Activated CD8-positive, alpha-beta T cell treated with anti-CD3 and anti-CD28 coated beads for 36 hours (primary cell): ENCODE measurements at places on chromosomes 4 and X. TPM values are rescaled to one million over a fixed set of nuclear protein-coding genes. Genes with fewer than 3 reads are reported as not detected.

Gene PAK3
- 0.07 TPM for total RNA-seq

Gene IL13RA1
- total RNA-seq = not detected

Gene CXCL11
- total RNA-seq = not detected

Gene ASB12
- 0.27 TPM for total RNA-seq

Gene MAML3
- total RNA-seq = 2.0 TPM

Gene FAM47E
- total RNA-seq = not detected

Gene TREX2
- total RNA-seq = 0.78 TPM

Gene TASL
- 1.7 TPM for total RNA-seq

GRCh38 chr4:60805500-60806313 lies 394.4 kb upstream of the ADGRL3 start:
- H3K4me1 ChIP-seq = no peaks in the 10 kb centered on the region
- H3K4me3 ChIP-seq = no peak overlapping the region
- DNase-seq = no peak
- no peak overlapping the region for H3K27ac ChIP-seq
- no peaks in the 10 kb centered on the region for H3K27me3 ChIP-seq

DNA sequence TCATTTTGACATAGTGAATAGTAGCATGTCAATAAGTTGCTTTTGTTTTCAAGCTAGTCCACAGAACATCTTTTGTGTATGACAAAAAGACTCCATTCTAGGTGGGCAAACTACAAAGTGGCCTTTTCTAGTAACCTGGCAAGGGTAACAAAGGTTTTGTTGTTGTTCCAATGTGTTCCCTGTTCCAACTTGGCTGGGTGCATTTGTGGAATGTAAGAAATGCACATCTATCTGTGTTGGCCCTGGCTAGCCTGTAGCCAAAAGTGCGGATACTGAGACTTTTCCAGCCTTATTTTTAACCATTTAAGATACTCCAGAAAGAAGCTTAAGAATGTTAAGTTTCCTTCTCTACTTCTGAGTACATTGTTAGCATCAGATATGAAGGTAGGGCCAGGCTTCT lies 118.7 kb upstream of the CHRDL1 start:
- H3K36me3 ChIP-seq = no peaks in the 10 kb centered on the region
- no peak for DNase-seq
- no peaks in the 10 kb centered on the region for H3K4me1 ChIP-seq
- H3K27ac ChIP-seq = no peak overlapping the region
- no peak overlapping the region for H3K4me3 ChIP-seq
- H3K27me3 ChIP-seq = no peaks in the 10 kb centered on the region

GRCh38 chr4:151530783-151531182 lies 121.8 kb downstream of the FHIP1A start:
- no peaks in the 10 kb centered on the region for H3K4me1 ChIP-seq
- H3K4me3 ChIP-seq = no peak overlapping the region
- no peaks in the 10 kb centered on the region for H3K27me3 ChIP-seq
- no peak for DNase-seq

- H3K27me3 ChIP-seq = no peaks in the 10 kb centered on the region
- peak; percentile 71 for DNase-seq
- peak overlapping the region; percentile 65 for H3K27ac ChIP-seq
- no peak overlapping the region for H3K4me3 ChIP-seq
- peaks cover 26% of the 10 kb centered on the region for H3K4me1 ChIP-seq
Measured at GRCh38 chr4:48093991-48094416, 40.0 kb downstream of the TXK start.

DNA sequence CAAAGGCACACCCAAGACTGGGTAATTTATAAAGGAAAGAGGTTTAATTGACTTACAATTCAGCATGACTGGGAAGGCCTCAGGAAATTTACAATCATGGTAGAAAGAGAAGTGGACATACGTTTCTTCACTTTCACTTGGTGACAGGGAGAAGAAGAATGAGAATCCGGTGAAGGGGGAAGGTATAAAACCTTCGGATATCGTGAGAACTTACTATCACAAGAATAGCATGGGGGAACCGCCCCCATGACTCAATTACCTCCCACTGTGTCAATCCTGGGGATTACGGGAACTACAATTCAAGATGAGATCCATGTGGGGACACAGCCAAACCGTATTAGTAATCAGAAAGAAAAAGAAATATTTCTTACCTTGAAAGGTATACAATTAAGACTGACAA lies 782.9 kb upstream of the HS3ST1 start:
- H3K27me3 ChIP-seq = no peaks in the 10 kb centered on the region
- H3K27ac ChIP-seq = no peak overlapping the region
- H3K4me1 ChIP-seq = no peaks in the 10 kb centered on the region
- DNase-seq = no peak
- H3K4me3 ChIP-seq = no peak overlapping the region

DNA sequence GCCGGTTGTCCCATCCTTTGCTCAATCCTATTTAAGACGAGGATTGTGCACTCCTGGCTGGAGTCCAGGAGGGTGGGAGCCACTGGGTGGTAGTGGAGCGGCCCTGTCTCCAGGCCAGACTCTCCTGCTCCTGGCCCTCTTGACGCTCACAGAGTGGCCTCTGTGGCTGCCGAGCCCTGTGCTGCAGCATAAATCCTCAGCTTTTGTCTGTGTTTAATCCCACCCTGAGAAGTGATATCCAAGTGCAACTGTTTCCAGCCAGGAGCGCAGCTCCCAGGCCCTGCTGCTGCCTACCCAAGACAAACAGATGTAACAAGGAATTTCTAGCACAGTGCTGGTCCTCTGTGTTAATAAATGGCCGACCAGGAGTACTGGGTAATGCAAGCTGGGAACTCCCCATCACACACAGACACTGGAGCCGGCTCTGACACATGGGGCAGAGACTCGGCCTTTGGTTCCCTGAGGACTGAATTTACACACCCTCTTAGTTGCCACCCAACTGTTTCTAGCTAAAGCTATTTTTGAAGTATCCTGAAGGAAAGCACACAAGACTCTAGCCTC lies 85.3 kb downstream of the GATB start:
- H3K27ac ChIP-seq = no peak overlapping the region
- no peaks in the 10 kb centered on the region for H3K4me1 ChIP-seq
- no peak for DNase-seq

DNA sequence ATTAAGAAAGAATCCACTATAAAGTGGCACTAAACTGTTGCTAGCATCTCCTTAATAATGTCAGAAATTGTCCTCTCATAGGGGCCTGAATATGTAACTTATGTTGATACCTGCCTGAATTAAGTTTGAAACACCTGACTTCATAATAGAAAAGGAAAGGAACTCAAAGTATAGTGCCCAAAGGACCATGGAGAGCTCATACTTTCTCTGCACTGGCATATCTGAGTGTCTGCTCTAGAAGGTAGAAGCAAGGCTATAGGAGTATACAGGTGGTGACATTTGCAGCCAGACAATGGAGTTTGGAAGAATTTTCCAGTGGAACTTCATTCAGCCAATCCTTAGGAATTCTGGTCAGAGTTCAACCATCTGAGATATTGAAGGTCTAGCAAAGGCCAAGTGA lies 988.9 kb downstream of the RAB28 start:
- H3K4me1 ChIP-seq = no peaks in the 10 kb centered on the region
- no peaks in the 10 kb centered on the region for H3K27me3 ChIP-seq
- H3K4me3 ChIP-seq = no peak overlapping the region
- no peak for DNase-seq

DNA sequence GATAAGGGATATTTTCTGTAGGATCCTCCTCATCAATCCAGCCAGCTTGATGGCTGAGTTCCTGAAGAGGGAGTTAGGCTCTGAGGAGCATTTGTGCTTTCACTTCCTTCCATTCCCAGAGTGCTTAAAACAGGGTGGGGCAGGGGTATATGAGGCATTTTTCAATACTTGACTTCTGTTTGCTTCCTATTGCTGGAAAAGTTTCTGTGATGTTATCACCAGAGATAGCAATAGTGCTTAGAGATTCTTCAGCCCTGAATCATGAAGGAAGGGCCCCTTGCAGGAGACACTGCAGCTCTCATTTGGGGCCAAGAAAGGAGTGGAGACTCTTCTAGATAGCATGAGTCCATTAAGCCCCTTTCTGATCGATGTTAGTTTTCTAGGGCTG lies 166.7 kb upstream of the RPS6KA3 start:
- DNase-seq = no peak
- H3K4me1 ChIP-seq = peaks cover 37% of the 10 kb centered on the region
- peak overlapping the region; percentile 6 for H3K27ac ChIP-seq

DNA sequence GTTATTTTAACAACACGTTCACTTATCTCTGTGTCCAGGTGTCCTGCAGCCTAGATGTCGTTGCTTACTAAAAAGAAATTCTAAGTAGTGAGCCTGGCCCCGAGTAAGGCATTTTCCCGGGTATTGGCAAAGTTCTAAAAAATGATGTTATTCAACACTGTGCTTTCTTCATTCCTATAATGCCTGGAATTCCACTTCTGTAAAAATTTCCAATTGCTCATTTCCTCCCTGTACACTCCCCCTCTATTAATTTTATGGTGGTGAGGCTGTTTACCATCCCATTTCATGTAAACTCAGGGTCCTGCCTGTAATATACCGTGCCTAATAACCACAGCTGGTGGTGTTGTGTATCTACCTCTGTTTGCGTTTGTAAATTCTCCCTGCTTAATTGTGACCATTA lies 14.2 kb downstream of the BST1 start:
- no peaks in the 10 kb centered on the region for H3K36me3 ChIP-seq
- H3K27me3 ChIP-seq = no peaks in the 10 kb centered on the region
- H3K4me1 ChIP-seq = no peaks in the 10 kb centered on the region
- no peak overlapping the region for H3K27ac ChIP-seq
- no peak overlapping the region for H3K4me3 ChIP-seq
- DNase-seq = no peak

DNA sequence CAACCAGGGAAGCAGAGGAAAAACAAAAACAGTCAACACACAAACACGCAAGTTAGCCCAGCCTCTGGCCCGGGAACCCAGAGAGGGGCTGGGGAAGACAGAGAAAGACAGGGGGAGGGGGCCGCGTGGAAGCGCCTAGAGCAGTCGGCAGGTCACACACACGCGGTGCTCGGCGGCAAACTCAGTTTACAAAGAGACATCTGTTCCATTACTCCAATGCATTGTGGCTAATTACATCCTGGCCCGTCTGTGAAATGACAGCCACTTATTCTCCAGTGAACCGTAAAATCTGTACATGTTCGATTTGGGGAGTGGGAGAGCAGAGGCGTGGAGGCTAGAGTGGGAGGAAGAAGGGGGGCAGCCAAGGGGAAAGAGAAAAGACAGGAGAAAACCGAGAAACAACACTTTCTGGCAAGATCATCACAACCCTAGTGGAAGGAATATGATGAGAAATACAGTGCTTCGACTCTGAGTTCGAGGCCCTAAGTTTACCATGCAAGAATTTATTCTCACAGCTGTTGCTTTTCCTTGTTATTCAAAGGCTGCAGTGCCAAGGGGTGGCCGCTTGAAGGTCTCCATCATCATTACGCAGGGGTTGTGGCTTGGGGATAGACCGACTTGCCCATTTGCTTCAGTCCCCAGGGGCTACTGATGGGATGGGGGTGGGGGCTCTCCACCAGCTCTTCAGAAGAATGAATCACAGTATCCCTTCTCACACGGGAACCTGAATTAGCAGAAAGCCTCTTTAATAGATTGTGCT lies 167.7 kb downstream of the MGST2 start:
- no peak overlapping the region for H3K27ac ChIP-seq
- no peaks in the 10 kb centered on the region for H3K36me3 ChIP-seq
- DNase-seq = no peak
- no peaks in the 10 kb centered on the region for H3K27me3 ChIP-seq
- no peaks in the 10 kb centered on the region for H3K4me1 ChIP-seq
- H3K4me3 ChIP-seq = no peak overlapping the region

DNA sequence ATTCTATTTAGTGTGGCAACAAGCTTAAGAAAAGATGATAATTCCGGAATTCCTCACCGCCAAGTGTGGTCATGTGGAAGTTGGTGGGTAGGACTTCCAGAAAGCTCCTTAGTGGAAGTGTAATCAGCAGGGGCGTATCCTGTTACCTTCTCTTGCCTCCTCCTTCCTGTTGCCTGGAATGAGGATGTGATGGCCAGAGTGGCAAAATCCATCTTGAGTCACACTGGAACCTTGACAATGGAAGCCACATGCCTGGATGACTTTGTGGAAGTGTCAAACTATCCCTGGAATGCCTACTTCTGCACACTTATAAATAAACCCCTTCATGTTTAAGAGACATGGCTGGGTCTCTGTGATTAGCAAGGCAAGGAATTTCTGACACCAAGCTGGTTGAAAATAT lies 191.0 kb downstream of the PRDM5 start:
- H3K27ac ChIP-seq = no peak overlapping the region
- no peaks in the 10 kb centered on the region for H3K4me1 ChIP-seq
- H3K4me3 ChIP-seq = no peak overlapping the region

- no peaks in the 10 kb centered on the region for H3K36me3 ChIP-seq
- no peaks in the 10 kb centered on the region for H3K4me1 ChIP-seq
- H3K27me3 ChIP-seq = no peaks in the 10 kb centered on the region
- no peak for DNase-seq
- H3K4me3 ChIP-seq = no peak overlapping the region
Measured at GRCh38 chr4:30836231-30836630, 116.1 kb downstream of the PCDH7 start.
